ENCODE measurements at places on chromosomes 16 and 17.
A peak's percentile ranks its signal among the peaks of the same experiment; 100 is the strongest.

GRCh38 chr17:72412650-72413076 lies 291.8 kb downstream of the SOX9 start:
- DNase-seq, result no peak

GRCh38 chr16:47687694-47688093 lies 226.6 kb downstream of the PHKB start:
- DNase-seq, result no peak

GRCh38 chr16:2205104-2205966 lies at the start of gene MLST8:
TSS of gene MLST8 (plus strand) at chr16:2205454. CDS start at chr16:2206086, 632 bp downstream.
- peak; percentile 76 for DNase-seq

DNA sequence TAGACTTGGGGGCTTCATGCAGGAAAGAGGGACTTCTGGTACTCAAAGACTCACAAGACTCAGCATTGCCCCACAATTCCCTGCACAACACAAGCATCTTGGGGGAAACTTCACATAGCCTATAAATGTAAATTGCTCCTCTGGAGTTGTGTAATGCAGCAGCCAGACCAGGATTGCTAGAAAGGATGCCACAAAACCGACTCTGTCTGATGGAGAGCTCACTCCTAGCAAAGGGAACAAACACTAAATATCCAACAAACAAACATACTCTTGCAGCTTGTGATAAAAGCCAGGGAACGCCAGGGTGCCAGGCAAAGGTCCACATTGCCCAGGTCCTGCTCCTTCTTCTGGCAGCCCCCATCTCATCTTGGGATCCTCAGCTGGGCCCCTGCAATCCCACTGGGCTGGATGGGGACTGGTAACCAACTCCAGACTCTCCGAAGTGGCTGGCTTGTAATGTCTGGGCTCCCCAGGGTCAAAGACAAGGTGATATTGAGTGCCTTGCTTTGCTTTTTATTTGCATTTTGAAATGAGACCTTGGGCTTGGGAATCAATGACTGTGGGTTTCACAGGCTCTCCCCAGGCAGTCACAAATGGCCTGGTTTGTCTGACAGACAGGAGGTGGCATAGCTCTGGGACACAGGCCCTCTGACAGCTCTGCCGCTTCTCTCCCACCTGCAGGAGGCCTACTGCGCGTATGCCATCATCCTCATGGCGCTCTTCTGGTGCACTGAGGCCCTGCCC lies 15.3 kb downstream of the SLC13A2 start:
- no peak for DNase-seq

DNA sequence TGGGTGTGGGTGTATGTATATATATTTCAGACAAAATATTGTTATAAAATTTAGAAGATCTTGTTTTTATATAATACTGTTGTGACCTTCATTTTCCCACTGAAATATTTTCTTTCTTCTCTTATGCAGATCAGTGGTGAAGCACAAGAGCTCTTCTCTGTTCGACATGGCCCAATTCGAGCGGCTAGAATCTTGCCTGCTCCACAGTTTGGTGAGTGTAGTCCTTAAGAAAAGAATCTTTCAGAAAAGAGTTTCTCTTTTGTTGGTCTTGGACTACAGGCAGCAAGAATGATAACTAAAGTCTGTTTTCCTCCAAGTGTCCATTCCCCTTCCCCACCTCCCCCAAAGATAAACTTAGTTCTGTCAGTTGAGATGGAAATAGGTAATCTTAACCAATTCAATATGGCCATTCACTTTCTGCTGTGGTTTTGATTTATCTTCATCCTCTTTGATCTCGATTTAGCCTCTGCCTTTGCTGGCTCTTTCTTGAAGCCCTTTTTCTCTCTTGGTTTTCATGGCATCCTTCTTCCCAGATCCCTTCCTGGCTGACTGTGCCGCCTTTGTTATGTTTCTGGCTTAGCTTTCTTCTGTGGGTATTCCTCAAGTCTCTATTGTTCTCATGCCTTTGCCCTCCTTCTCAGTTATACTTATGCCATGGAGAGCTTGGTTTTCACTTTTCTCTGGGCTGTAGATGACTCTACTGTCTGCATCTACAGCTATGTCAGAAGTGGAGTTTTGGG lies 69.6 kb downstream of the BCAS3 start:
- DNase-seq, result no peak

GRCh38 chr16:9212621-9213020 lies 121.2 kb downstream of the HAPSTR1 start:
- DNase-seq, result no peak

GRCh38 chr16:27448532-27449433 lies 46.8 kb downstream of the IL21R start:
- DNase-seq, result no peak

DNA sequence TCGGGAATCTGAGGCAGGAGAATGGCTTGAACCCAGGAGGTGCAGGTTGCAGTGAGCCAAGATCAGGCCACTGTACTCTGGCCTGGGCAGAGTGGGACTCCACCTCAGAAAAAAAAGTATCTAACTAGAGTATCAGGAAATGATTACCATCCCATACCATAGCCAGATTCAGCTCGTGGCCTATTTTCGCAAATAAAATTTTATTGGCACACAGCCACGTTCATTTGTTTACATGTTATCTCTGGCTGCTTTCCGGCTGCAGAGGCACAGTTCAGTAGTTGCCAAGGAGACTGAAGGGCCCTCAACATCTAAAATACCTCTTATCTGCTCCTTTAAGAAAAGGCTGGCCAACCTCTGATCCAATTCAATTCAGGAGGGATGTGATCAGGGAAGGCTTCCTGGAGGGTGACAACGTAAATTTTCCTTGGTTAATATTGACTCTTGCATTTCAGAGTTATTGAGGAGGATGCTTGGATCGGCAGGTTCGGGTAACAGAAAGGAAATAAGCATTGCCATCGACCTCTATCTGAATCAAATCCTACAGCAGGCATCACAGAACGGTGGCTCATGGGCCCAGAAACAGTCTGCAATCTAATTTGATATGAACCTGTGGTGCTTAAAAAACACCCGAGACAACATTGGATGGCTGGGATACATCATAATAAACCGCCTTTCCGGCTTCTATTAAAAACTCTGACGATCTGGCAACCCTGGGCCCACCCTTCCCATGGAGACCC lies 73.8 kb downstream of the XYLT1 start:
- DNase-seq, result no peak

DNA sequence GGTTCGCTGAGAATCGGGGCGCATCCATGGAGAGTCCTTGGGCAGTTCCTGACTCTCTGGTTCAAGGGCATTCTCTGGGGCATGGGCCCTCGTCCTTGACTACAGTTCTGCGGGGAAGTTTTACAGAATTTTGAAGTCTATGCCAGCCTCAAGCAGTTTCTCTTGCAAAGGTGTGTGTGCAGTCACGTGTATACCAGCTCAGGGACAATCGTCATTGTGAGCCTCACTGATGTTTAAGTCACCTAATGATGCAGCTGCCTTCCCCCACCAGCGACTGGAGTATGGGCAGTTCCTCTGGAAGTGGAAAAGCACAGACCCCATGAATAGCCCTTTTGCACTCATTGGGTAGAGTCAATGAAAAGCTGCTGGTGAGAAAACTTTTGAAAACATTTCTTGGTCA lies 1.3 kb downstream of the PLCG2 start:
- no peak for DNase-seq

DNA sequence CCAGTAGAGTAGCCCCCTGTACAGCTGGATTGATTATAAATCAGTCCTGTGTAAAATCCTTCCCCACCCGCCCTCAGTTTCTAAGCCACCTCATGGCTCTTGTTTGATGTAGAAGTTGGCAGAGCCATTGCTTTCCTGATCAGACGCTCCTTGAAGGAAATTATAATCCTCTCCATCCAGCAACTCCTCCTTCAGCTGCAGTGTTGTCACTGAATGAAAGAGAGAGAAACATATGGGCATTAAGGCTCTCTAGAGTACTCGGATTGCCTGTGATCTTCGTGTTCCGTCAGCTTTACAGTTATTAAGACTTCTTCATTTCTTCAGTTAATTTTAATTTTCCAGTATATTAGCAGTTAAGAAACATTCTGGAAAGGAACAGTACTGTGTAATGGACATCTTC lies 14.3 kb downstream of the NME2 start:
- DNase-seq, result no peak

DNA sequence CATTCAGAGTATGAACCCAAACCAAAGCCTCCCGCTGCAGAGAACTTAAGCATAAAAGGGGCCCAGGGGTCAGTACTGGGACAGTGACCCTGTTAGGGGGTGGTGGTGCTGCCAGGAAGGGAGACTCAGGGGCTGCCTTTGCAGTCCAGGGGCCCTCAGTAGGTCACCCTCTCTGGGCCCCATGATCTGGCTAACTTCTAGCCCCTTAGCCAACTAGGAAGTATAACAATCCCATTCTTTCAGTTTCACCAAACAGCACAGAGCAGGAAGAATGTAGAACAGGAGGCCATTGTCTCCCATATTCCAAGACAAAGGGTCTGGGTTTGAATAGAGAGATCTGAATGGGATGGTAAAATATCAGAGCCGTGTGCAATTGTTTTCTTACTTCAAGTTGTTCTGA lies 378.6 kb upstream of the C16orf82 start:
- DNase-seq, result no peak

DNA sequence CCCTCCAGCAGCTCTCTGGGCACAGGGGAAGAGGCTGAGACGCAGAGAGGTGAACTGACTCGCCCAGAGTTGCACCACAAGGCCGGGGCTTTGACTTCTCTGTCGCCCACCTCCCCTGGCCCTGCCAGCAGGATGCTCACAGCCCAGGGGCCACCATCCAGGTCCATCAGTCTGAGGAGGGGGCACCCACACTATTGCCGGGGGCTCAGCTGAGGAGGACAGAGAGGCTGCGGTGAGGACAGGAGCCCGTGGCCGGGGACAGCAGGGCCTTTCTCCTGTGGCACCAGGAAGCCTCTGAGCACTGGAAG lies 32.6 kb downstream of the KDM8 start:
- no peak for DNase-seq

Measured in right renal pelvis (tissue), 4 donors.